Hindlimb muscle (tissue), 1 donor: ENCODE measurements at places on chromosomes 12 and 14. TPM values are rescaled to one million over a fixed set of nuclear protein-coding genes. Genes with fewer than 3 reads are reported as not detected.

STXBP6 gene
- polyA plus RNA-seq: 24.9 TPM

VDR gene
- 0.75 TPM for polyA plus RNA-seq

CPNE6 gene
- not detected for polyA plus RNA-seq

KRT73 gene
- polyA plus RNA-seq: not detected

GPRC5A gene
- 1.4 TPM for polyA plus RNA-seq

DNA sequence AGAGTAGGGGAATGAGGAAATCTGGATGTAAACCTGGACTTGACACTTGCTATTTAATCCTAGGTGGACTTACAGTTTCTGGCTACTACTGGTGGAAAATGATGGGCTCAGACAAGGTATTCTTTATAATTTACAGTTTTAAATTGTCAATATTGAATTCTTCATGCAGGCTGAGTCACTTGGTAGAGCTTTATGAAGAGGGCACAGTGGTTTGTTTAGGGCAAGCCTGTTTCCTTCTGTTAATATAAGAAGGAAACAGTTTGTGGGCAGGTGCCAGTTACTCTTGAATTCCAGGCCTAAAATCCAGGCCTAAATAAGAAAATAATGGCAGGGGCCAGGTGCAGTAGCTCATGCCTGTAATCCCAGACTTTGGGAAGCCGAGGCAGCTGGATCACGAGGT, 355.8 kb upstream of the RGS6 start:
- no peak for DNase-seq

DNA sequence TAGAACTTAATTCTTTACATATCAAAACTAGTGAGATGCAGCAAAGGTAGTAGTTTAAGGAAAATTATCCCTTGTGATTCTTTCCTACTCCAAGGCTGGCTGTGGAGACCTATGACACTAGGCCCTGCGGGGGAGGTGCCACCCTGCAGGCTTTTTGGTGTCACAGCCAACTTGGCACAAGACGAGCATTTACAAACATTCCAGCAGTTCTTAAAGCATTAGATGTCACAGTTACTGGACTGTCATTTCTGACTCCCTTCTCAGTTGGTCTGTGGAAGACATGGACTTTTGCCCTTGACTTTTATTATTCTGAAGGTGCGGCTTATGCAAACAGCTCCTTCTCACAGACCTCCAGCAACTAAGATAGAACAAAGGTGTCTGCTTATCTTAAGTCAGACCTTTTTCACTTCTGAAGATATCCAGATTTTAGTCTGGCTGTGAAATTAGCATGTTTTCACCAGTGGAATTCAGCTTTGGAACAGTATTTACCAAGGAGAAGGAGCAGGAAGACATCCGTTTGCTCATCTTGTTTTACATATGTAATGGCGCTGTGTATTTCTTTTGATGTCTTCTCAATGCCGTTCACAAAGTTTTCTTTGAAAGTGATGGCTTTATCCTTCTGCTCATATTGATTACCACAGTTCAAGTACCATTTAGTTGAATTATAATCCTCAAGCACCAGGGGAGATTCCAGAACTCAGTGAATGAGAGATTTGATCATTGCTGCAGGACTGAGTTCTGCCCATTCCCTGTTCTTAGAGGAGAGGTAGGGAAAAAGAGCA, 17.9 kb downstream of the SRGAP1 start:
- no peak for DNase-seq

DNA sequence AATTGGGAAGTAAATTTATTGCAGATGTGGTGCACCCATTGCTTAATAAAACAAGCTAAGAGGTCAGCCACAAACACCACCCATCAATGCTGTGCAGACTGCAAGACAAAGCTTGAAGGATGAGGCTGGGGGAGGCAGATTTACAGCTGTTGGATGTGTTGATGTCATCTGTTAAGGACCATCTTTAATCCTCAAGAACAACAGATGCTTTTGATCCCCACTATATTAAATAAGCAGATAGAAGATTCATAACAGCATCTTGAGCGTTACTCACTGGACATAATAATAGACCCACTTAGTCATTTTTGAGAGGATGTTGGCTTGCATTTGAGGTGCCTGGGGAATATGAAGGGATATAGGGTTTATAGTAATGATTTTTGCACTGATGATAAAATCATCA, 58.8 kb downstream of the GPR68 start:
- no peak for DNase-seq

DNA sequence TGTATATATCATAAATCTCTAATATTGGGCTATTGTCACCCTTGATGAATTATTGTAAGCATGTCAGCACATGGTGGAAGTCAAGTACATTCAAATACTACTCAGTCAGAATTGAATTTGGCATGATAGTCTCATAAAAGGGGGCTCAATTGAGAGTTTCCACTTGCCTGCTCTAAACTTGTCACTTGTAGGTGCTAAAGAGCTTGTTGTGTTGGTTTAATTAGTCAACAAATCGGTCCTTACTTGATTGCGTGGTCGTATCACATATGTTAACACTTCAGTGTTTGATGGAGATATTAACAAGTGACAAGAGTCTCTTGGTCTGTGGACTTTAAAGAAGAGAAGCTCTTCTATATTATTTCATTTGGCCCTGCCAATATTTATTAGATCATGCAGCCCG, 81.1 kb downstream of the NKX2-1 start:
- DNase-seq: no peak

DNA sequence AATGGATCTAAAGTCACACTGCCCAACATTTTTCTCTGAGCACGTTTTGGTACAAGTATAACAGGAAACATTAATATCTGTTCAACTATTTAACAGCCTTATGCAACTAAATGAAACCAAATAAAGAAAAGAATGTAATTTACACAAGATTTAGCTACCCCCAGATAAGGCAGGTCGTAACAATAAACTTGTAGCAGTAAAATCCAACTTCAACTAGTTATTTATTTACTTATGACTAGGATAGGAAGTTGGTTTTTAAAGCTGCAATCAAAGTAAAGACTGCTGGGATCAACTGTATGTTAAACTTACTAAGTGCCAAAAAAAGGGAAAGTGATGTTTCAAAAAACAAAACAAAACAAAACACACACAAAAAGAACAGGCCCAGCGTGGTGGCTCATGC, 30.9 kb downstream of the FERMT2 start:
- no peak for DNase-seq

GRCh38 chr12:94677778-94678177, 27.4 kb upstream of the TMCC3 start:
- no peak for DNase-seq

DNA sequence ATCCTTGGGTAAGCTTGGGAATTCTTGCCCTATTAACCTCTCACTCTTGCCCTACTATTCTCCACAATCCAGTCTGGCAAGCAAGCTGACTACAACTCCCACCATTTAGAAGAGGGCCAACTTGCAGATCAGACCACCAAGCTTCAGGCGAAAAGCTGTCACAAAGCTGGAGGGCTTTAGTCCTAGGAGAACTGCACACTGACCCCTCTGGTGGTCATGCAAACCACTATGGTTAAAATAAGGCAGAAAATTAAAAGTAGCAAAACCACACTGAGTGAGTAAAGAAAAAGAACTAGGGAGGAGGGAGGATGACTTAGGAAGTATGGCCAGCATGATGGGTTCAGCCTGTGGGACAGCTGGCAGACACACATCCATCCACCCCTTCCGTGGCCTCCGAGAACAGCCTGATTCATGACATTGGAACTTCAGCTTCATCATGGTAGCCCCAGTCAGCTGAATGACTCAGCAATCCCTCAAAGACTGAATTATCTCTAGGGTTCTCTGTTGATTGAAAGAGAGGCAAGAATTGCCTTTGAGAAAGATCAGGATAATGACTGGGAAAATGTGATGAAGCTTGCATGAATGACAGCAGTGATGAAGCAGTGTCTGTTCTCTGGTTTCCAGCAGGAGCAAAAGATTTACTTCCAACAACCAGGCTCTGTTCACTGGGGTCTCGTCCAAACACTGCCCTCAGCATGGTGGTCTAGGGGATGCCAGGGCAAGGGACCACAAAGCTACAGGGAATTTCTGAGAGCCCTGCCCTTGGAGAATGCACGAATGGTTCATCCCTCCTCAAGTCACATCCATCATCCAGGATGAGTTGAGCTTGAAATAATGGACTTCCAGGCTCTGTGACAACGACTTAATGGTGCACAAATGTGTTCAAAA, 24.4 kb downstream of the PITPNM2 start:
- DNase-seq: no peak

DNA sequence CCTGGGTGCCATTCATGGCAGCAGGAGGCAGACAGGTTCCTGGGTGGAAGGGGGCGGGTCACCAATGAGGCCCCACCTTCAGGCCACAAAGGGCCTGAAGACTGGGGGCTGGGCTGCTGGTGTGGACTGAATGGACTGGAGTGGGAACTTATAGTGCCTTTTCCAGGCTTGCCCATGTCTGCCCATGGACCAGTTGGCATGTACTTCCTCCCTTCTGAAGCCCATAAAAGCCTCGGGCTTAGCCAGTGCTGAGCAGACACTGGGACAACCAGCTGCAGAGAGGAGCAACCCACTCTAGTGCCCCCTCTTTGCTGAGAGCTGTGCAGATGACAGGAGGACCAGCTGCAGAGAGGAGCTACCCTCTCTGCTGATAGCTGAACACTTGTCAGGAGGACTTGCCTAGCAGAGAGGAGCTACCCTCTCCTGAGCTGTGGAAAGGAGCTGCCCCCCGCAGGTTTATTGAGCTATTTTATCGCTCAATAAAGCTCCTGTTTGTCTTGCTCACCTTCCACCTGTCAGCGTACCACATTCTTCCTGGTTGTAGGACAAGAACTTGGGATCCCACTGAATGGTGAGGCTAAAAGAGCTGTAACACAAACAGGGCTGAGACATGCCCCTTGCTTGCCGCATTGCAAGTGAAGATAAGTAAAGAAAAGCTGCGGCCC, 34.0 kb downstream of the APAF1 start:
- DNase-seq: no peak

- DNase-seq: no peak
Measured at GRCh38 chr14:106207316-106207715, 680.9 kb downstream of the TMEM121 start.
